ENCODE measurements at places on chromosomes 1 and 21.

- DNase-seq, result no peak
Measured at GRCh38 chr1:187129132-187129531, 300.4 kb downstream of the PLA2G4A start.

- no peak for DNase-seq
Measured at GRCh38 chr1:198560161-198560560, 19.7 kb upstream of the ATP6V1G3 start.

GRCh38 chr1:111214884-111215283 is 12.6 kb upstream of the CHI3L2 start:
- no peak for DNase-seq

GRCh38 chr1:20440785-20441200 is 45.2 kb downstream of the CAMK2N1 start:
- DNase-seq, result peak; percentile 24

DNA sequence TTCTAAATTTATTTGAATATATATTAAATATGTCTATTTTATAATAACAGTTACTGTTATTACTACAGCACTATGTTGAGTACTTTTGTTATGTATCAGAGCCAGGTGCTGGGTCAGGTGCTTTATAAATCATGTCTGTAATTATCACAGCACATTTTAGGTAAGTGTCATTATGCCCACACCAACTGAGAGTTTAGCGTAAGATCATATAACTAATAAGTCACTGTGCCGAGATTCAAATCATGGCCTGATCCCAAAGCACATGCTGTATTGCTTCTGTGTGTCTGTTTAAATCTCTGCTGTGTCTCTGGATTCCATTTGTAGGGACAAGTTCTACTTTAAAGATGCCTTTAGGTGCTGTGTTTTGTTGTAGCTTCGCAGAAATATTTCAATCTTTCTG is 1.9 kb downstream of the GPSM2 start:
- no peak for DNase-seq

DNA sequence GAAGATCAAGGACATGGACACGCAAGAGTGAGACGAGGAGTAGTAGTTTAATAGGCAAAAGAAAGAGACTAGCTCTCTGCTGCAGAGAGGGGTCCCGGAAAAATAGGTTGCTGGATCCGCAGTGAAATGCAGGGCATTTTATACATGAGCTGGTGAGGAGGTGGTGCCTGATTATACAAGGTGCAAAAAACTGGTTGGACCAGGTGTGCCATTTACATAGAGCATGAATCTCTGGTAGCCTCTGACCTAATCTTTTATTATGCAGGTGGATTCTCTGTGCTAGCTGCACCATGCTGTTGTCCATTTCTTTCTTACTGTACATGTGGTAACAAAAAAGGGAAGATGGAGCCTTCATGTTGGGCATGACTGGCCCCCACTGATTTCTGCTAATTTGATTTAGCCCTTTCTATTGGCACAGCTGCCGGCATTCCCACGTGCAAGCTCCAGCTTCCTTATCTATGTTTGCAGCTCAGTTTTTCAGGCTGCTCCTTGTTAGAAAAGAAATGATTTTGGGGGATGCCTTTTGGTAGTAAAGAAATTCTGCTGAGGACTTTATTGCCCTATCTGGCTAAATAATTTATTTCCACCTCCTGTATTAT is 548.1 kb downstream of the BRINP3 start:
- no peak for DNase-seq

- DNase-seq, result no peak
Measured at GRCh38 chr1:205689479-205689878, 9.2 kb upstream of the SLC45A3 start.

GRCh38 chr1:197773856-197774255 is 1.4 kb downstream of the DENND1B start:
- DNase-seq, result no peak

GRCh38 chr1:198864695-198865094 is 225.9 kb downstream of the PTPRC start:
- no peak for DNase-seq

- no peak for DNase-seq
Measured at GRCh38 chr21:29056538-29057050, 16.9 kb downstream of the CCT8 start.

- no peak for DNase-seq
Measured at GRCh38 chr1:201939148-201939547, 7.2 kb downstream of the LMOD1 start.

- DNase-seq, result no peak
Measured at GRCh38 chr21:34372321-34372720, 3.0 kb upstream of the SMIM11 start.

- DNase-seq, result no peak
Measured at GRCh38 chr1:115089420-115090185, at the start of gene TSPAN2. Gene TSPAN2 (minus strand): TSS chr1:115089503. CDS start chr1:115089432, 71 bp downstream.

DNA sequence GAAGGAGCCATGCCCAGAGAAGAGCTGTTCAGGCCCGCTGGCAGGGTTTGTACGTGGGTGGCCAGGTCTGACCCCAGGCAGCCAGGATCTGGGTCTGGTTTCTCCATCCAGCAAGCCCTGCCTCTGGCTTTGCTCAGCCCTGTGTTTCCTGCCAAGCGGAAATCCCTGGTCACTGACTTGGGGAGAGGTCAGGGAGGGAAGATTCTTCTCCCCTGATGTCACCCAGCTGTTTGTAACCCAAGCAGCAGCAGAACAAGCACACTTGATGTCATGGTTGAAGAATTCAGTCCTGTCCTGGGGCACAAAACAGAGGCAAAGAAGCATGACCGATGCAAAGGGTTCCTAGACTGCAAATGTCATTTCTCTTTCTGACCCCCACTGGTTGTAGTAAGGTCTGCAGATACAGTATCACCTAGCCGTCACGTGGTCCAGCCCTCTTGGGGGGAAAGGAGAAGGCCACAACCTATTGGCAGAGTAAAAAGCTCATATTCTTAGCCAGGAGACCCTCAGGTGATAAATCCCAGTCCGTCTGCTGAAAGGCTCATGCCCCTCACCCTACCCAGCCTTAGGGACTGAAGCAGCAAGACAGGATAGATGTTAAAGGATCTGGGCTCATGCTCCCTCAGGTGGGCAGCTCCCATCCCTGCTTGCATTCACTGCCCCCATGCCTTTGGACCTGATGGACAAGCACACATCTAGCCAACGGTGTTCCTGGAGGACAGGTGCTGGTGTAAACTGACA is 120.9 kb downstream of the SYT2 start:
- DNase-seq, result peak; percentile 98

- DNase-seq, result no peak
Measured at GRCh38 chr1:58939666-58940370, 156.0 kb upstream of the JUN start.

- peak; percentile 7 for DNase-seq
Measured at GRCh38 chr1:51733793-51734522, 117.1 kb downstream of the OSBPL9 start.

DNA sequence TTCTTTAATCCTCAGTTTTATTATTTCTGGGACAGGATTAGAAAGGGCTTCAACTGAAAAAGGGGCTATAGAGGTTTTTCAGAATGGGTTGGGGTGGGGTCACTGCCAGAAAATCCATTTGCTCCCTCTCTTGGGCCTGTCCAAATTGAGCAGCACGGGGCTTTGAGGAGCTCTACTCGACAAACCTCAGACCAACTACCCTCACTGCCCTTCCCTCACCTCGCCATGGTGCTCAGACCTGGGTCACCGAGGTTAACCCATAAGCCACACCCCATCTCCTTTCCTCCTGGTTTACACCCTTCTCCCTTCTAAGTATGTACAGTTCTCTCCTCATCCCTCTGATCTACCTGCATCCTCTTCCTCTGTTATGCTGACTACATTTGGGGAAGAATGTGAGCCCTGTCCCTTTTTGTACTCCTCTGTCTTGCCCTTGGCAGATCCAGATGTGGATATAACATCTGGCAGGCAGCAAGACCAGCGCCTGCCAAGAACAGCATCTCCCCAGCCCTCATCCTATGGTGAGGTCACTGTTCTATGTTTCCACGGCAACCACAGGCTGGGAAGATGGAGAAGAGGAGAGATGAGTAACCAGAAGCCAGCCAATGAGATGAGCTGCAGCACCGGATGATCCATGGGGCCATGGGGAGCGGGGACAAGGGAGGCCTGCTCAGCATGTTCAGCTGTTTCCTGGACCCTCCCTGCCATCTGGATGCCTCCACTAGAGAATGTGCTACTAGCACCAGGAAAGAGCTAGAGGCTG is 3.7 kb upstream of the FABP3 start:
- DNase-seq, result peak; percentile 97

DNA sequence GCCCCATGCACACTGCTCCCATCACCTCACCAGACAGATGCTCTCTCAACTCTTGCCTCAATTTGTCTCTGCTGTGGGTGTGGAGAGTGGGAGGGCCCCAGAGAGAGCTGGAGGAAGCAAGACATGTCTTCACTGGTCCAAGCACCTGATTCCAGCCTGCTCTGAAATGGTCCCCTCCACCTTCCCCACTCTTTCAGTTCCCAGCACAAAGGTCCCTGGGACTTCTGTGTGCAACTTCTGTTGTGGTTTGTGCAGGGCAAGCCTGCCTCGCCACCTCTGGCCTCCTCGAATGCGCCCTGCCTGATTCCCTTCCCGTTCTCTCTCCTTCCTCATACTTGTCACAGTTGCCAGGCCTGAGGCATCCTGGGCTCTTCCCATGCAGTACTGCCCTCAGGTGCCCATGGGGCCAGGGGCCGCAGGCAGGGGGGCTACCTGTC is 119.3 kb downstream of the SYT2 start:
- no peak for DNase-seq

DNA sequence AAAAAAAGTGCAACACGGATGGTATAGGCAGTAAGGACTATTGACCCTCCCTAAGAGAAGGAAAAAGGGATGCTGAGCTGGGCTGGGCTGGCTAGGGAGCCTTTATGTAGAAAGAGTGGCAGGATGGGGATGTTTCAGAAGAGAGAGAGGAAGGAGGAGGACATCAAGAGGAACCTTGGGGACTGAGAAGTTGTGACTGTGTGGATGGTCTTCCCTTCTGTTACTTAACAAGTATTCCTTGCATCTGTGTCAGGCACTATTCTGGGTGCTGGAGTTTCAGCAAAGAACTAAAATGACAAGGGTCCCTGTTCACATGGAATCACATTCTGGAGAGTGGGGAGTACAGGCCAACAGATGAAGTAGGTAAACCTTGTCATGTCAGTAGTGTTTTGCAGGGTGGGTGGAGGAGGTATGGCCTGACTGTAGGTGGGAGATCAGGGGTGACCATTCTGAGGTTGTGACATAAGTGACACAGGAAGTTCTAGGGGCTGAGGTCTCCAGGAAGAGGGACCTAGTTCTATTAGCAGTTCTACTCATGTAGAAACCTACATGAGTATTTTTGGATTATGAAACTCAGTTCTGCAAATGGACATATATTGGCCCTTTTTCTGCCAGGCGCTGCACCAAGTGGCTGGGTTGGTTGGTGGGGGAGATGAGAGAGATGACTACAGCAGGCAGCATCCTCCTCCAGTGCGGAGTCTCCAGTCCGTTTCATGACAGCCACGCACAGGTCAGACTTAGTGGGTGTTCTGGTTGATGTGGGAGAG is 53.8 kb downstream of the PRDM2 start:
- no peak for DNase-seq

DNA sequence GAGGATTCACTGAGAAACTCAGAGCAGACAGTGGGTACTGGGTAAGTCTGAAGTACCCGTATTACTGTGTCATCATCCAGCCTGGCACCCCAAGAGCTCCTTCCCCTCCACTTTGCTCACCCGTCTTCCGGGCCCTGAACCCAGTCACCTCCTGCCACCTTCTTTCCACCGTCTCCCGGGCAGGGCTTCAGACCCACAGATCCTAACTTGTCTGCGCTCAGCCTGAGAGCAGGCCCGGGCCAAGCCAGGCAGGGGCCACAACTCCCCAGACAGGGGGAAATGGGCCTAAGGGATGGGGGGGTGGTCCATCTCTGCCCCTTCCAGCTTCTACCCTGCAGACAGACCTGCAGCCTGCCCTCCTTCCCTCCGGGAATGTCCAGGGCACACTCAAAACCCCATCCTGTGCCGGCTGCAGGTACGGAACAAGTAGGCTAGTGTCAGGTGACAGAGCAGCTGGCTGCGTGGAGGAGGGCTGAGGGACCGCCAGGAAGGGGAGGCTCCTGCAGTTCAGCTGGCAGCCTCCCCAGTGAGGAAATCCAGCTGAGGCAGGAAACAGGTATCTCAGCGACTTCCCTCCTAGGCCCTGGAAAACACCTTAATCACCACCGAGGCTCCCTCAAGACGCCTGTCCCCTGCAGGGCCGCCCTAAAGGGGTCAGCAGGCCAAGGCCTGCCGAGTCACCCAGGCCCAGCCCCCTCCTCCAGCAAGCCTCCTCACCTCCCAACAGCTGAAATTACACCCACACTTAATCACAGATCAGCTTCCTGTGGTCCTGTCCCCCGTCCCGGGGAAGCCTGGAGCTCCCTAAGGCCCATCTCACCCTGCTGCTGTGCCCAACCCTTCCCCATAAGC is 3.5 kb downstream of the HSPG2 start:
- DNase-seq, result no peak

- DNase-seq, result no peak
Measured at GRCh38 chr1:198246337-198246736, 89.5 kb downstream of the NEK7 start.

DNA sequence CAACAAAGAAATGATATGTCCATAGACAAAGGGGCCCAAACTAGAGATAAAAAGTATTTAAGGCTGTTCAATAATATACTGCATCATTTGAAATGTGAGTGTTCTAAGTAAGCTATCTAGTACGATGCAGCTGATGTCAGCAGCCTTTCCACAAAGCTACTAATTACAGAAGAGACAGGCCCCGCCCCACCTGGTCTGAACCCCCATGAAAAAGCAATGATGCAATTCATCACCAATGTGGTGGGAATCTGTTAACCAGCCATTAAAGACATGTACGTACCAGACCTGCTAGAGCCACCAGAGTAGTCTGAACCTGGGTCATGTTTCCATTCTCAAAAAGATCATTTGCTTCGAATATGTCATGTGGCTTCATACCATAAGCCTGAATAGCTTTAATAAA is 25.1 kb downstream of the CNN3 start:
- DNase-seq, result peak; percentile 53

DNA sequence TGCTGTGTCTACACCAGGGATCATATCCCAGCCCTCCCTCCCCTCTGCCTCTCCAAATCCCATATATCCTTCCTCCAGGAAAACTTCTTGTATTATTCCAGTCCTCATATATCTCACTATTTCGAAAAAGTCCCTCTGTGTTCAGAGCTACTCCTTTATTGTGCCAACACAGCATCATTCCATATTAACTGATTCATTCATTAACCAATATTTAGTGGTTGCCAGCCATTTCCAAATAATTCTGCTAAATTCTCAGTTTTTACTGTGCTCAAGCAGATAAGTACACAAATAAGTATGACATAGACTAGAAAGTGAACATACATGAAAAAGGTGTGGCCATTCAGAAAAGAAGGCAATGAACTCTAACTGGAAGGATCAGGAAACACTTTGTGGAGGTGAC is 241.6 kb upstream of the DUSP10 start:
- no peak for DNase-seq

DNA sequence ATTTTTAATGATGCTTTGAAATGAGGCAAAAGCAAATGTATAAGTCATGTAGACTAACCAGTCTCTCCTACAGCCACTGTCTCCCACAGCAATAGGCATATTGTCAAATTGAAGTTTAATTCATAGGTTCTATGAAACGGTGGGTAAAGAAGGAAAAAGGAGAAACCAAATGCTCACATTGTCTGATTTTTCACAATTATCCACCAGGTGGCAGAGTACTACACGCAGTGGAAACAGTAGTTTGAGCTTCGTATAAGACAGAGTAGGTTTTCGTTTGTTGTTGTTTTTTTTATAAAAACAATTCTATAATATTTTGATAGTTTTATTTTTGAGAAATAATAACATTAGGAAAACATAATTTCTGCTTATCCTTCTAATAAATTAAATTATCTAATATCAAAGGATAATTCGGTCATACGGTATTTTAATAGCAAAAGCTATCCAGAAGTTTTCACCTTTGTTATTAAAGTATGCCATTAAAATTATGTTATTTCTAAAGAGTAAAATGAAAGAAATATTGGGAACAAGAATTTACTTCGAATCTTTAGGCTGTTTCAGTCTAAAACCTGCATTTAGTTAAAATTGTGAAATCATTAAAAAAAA is 39.1 kb downstream of the TYW3 start:
- peak; percentile 45 for DNase-seq
